SK-MEL-5 (cell line): ENCODE measurements at places on chromosomes 3 and 15. TPM values are rescaled to one million over a fixed set of nuclear protein-coding genes. Genes with fewer than 3 reads are reported as not detected.
A peak's percentile ranks its signal among the peaks of the same experiment; 100 is the strongest.

- DNase-seq: no peak
Observed at GRCh38 chr15:86382341-86382740, 302.7 kb downstream of the AGBL1 start.

GRCh38 chr15:68612503-68612902, 33.7 kb downstream of the CORO2B start:
- peak; percentile 10 for DNase-seq

DNA sequence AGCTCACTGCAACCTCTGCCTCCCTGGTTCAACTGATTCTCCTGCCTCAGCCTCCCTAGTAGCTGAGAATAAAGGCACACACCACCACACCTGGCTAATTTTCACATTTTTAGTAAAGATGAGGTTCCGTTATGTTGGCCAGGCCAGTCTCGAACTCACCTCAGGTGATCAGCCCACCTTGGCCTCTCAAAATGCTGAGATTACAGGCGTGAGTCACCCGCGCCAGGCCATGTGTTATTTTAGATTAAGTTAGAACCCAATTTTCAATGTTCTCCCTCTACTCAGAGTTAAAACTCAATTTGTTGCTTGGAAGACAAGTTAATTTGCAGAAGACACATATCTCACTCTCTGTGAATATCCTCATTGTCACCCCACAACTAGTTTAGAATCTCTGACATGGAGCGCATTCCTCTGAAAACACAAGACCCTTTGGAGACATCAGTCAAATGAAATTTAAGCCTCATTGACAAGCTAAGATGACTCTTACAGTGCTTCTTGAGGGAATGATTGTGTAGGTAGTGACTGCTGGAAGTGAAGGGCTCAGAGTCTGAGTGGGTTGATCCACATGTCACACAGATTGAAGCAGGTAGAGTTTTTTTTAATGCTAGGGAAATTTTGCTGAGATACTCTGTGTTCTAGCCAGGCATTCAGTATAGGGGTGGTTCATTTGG, 60.6 kb upstream of the FRMD4B start:
- DNase-seq: no peak

DNA sequence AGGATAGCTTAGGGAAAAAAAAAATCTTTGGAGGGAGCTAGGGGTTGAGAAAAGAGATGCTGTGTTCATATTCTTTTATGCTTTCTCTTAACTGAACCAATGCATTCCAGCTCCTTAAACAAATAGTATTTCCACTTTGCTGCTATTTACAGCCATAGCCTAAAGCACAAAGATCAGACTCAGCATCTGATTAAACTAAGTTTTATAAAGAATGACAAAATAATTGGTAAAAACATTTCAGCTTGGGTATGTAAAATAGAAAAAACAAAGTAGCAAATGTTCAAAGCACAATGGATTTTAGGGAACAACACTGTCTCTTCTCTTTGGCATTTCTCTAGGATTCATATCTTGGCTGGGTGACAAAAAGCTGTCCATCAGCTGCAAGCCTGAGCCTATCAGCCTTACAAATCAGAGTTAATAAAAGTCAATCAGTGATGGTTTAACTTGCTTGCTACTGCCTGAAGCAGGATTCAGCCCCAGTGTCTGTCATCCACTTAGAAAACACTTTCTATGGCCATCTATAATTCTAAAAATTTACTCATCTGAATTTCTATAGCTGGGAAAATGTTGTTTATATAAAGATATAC, 232.1 kb upstream of the CDIN1 start:
- DNase-seq: no peak

The TASOR gene
- total RNA-seq: 55.2 and 70.3 TPM in 2 replicates

DNA sequence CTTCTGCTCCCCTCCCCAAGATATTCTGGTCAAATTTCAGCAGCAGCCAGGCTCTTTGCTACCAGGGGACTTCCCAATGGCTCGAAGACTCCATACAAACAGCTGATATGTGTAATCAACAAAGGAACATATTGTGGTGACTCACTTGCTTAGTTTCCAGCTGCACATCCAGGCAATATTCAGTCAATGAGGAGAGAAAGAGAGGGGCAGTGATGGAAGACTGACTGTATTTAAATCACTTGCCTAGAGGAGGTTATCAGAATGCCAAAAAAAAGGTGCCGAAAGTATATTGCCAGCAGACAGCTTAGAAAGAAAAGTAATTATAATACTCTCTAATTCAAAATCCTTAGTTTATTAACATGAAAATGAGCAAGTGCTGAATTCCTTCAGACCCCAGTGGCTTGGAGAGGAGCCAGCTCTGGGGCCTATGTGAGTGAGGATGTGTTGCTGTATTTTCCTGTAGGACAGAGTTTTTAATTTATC, 236.5 kb downstream of the LRTM1 start:
- no peak for DNase-seq

The CIDEC gene
- 0.24 and 0.71 TPM in 2 replicates for total RNA-seq

DNA sequence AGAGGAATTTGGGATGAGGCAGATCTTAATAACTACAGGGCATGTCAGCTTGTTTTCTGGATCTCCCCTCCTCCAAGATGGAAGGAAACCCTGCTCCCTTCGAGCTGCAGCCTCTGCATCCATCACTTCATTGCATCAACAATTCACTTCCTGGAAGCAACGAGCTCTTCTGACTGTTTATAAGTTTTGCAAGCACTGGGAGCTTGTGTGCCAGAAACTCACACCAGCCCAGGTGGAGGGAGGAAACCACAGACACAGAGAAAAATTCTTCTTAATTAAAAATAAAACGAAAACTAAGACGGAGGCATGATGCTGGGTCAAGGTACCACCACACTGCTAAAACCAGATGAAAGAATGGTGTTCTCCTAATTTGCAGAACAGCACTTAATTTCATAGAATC, 10.6 kb downstream of the LRIG1 start:
- DNase-seq: no peak

GRCh38 chr3:107193116-107193515, 184.1 kb upstream of the CCDC54 start:
- DNase-seq: no peak

- peak; percentile 79 for DNase-seq
Observed at GRCh38 chr3:185825006-185825638, at the start of gene IGF2BP2. TSS of gene IGF2BP2 (minus strand) at chr3:185825042. CDS start at chr3:185824960, 82 bp downstream.

DNA sequence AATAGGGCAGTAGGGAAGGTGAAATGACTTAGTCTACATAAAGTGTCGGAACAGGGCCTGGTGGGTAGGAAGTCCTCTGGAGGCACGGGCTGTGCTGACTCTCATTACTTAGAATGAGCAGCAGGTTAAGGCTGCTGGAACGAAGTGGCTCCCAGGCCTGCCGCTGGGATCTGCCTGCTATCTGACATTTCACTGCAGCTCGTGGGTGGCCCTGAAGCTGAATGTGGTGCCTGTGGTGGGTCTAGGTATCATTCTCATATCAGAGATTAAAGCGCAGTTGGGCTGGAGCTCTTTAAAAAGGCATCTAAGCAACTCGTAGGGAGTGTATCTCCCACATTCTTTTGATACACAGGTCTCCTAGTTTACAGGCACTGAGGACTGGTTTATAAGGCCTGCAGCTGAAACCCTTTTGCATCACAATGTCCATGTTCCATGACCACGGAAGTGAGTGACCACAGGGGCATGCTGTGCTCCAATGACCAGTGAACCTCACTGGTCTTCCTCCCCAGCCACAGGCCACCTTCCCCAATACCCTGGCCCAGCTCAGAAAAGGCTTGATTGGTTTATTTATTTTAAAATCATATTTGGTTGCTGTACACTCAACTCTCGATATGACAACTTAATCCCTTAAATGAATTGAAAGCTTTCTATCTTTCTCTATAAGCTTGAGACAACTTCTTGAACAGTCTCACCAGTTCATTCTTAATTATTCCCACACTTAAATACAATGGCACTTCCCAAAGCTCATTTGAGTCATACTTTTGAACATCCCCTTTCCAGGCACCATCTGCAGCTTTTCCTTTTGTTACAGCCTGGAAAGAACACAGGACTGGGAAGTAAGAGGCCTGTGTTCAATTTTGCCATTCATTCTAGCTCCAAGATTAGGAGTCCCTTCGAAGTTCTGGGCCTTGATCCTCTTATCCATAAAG, 19.0 kb downstream of the ADAMTS9 start:
- no peak for DNase-seq

DNA sequence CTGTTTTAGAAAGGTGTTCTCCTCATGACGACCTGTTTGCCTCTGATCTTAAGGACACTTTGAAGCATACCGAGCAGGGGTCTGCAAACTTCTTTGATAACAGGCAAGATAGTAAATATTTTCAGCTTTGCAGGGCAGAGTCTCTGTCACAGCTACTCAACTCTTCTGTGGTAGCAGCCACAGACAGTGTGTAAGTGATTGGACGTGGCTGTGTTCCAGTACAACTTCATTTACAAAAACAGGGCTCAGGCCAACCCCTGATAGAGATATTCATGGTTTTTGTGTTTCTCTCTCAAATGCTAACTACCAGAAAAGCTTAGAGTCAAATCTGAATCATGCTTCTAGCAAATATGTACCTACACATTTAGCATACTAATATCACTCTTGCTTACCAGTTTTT, 51.5 kb downstream of the TGFBR2 start:
- no peak for DNase-seq

- DNase-seq: no peak
Observed at GRCh38 chr3:156741935-156742334, 67.5 kb downstream of the TIPARP start.

- no peak for DNase-seq
Observed at GRCh38 chr15:40182358-40183029, 21.6 kb downstream of the BUB1B start.

The TLR9 gene
- not detected in 2 replicates for total RNA-seq

DNA sequence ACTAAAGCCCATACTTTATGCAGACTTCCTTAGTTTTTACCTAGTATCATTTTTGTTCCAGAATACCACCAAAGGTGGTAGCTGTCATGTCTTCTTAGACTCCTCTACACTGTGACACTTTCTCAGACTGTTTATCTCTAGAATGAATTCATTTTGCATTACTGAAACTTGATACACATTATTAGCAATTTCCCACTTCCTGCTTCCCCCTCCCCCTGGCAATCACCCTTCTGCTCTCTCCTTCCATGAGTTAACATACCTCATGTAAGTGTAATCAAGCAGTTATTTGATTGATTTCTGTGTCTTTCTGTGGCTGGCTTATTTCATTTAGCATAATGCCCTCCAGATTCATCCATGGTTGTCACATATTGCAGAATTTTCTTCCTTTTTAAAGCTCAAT, 204.9 kb downstream of the STAG1 start:
- no peak for DNase-seq

The DUOXA1 gene
- total RNA-seq: not detected in 2 replicates

GRCh38 chr3:85148036-85148435, 189.2 kb downstream of the CADM2 start:
- no peak for DNase-seq

DNA sequence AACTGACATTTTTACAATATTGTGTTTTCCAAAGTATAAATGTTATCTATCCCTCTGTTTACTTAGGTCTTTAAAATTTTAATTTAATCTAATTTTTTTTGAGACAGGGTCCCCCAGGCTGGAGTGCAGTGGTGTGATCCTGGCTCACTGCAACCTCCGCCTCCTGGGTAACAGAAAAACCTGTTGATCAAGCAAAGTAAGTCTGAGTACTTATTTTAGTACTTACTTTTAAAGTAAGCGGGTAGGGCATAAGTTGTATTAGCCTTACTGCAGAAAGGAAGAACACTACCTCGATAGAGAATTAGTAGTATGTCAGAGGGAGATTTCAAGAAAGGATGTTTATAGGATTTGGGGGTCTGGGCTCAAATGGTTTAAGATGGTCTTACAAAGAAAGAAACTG, 11.9 kb upstream of the FEM1B start:
- DNase-seq: no peak

The GOLGA8J gene
- total RNA-seq: 0.16 TPM in 1 of 2 replicates, not detected in the other

- DNase-seq: no peak
Observed at GRCh38 chr3:179244878-179245277, 6.0 kb downstream of the KCNMB3 start.

- DNase-seq: no peak
Observed at GRCh38 chr15:61171209-61171608, 57.9 kb downstream of the RORA start.

- DNase-seq: peak; percentile 62
Observed at GRCh38 chr3:115217678-115218451, 70.8 kb upstream of the ZBTB20 start.

The SOX2 gene
- 0.45 and 1.2 TPM in 2 replicates for total RNA-seq

The SPATA12 gene
- total RNA-seq: 0.42 and 0.69 TPM in 2 replicates

The MKRN3 gene
- not detected in 2 replicates for total RNA-seq

The CP gene
- total RNA-seq: 0.43 and 0.53 TPM in 2 replicates

The THPO gene
- total RNA-seq: 1.1 TPM in 1 of 2 replicates, not detected in the other

- no peak for DNase-seq
Observed at GRCh38 chr3:188901126-188901525, 270.6 kb upstream of the TPRG1 start.

GRCh38 chr15:29789871-29790270, 32.4 kb downstream of the TJP1 start:
- no peak for DNase-seq

The FBXO40 gene
- 0.05 and 0.08 TPM in 2 replicates for total RNA-seq

DNA sequence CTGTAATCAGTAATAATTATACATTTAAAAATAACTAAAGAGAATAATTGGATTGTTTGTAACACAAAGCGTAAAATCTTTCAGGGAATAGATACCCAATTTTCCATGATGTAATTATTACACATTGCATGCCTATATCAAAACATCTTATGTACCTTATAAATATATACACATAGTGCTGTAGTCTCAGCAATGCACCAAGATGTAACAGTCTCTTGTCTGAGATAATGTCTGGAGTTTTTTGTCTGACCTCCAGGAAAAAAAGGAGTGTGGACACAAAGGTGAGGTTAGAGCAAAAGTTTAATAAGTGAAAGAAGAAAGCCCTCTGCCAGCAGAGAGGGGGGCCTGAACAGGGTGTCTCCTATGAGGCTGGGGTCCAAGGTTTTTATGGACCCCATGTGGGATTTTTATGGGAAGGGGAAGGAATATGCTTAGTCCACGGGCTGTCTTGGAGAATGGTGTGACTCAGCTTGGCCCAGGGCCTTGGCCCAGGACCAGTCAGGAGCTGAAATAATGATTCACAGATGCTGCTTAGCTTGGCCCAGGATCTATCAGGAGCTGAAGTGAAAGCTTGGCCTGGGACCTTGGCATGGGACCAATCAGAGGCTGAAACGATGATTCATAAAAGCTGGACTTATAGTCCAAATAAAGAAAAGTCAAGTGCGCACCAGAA, 545.0 kb downstream of the ZPLD1 start:
- DNase-seq: no peak

GRCh38 chr15:60396958-60397771, 621 bp downstream of the ANXA2 start:
- DNase-seq: peak; percentile 50

DNA sequence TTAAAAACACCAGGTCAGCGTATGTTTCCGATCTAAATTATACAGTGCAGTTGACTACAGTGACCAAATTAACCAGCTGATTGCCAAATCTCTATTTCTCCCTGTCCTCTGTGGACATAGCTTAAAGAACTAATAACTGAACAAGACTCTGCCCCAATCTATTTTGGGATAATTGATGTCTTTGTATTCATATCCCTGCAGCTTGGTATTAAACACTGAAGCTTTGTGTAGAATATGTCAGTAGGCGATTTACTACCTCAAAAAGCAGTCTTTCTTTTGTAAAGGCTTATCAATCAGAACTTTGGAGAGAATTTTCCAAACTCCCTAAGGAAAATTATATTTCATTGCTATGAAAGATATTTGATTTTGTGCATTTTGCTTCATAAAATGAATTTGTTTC, 258.2 kb downstream of the SOX2 start:
- peak; percentile 67 for DNase-seq

GRCh38 chr15:69478259-69478781, 25.7 kb downstream of the RPLP1 start:
- peak; percentile 54 for DNase-seq

The EFHB gene
- total RNA-seq: 2.1 TPM in 1 of 2 replicates, not detected in the other

- no peak for DNase-seq
Observed at GRCh38 chr3:34782871-34783270, 856.5 kb upstream of the ARPP21 start.

- DNase-seq: no peak
Observed at GRCh38 chr3:13887495-13888300, 7.8 kb upstream of the WNT7A start.

The LIPH gene
- total RNA-seq: not detected in 2 replicates
